ENCODE measurements at places on chromosomes 6 and 20.

DNA sequence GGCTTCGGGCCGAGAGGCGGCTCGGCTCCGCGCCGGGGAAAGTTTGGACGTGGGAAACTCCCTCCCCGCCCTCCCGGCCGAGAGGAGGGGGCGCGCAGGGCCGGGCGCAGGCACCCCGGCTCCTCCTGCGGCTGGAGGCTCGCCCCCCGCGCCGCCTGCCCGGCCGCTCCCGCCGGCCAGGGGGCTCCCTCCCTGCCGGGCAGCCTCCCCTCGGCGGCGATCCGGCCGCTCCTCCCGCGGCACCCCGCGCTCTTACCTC lies 370 bp downstream of the CDH22 start:
- no peak for DNase-seq

DNA sequence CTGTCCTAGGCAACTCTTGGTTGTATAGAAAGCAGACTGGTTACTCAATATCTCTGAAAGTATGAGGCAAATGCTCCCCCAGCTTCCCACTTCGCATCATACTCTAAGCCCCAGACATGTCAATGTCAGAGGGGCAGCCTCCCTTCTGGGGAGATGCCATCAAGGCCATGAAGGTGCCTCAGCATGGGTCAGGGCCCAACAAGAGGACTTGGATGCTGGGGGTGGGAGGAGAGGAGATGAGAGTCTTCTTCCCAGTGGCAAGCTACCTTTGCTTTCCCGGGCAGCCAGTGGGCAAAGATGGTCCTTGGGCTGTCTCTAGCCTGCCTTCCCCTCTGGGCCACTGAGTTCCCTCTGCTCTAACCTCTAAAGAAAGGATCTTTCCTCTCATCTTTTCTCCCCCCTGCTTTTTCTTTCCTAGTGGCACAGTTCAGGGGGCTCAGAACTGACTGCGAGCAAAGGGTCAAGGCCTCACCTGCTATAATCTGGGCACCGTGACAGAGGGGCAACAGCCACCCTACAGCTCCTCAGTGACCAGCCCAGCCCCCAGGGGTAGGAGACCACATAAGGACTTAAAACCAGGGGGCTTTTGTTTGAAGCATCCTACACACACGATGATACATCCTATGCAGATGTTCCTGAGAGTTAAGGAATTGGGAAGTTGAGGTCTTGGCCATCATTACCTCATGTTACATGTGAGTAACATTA lies 26.2 kb downstream of the MOCS1 start:
- no peak for DNase-seq

DNA sequence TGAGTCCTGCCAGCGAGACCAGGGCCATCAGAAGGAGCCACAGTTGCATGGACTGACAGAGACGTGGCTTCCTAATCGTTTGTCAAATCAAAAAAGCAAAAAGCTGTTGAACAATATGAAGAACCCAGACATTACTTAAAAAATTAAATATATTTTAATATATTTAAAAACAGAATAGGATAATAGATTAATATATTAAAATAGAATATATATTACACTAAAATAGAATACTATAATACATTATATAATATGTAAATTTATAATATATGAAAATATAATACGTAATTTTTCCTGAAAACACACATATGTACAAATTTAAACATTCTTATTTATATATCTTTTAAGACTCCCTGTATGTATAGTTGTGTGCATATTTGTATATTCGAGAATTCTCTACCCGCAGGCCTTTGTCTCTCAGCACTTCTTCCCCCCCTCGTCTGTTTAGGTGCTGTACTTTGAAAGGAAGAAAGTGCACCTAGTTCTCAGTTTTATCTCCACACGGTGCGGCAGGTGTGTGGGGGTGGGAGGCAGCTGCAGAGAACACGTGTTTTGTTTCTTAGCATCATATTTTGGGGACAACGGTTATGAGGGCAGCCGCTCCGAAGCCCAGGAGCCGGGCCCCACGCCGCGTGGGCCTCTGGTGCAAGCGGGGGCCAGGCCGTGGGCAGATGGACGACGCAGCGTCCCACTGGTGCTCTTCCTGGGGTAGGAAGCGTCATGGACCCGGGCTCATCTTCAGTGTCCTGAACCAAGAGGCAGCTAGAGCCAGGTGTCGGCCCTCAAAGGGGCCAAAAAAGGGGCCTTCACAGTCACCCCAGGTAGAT lies 72.2 kb upstream of the MPC1 start:
- DNase-seq = no peak

- no peak for DNase-seq
Measured at GRCh38 chr20:14921513-14921912, 584.1 kb upstream of the FLRT3 start.

DNA sequence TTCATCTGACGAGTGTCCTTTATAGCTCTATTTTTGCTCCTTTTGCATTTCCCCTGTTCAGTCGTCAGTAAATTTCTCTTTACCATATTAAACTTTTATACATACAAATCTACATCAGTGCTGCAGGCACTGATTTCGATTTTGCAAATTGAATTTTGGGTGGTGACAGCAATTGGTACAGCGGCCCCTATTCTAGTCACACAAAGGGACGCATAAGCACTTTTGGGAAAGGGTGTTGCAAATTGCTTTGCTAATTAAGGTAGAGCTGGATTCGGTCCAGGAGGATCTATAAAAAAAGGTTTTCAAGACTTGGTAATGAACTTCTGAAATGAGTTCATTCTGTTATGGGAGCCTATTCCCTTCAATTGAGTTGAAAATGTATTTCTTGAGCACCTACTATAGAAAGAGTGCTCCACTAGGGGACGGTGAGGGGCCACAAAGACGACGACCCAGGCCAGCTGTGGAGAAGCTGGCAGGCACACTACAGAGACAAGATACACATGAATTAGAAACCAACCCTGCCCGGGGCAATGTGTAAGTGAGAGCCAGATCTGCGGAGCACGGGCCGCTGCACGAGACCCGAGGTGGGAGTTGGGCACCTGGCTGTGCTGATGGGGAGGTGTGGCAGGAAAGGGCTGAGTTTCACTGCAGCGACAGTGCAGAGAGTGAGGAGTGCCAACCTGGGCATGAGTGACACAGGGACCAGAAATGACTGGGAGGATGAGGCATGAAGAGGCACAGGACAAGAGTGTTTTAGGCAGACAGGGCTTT lies 5.4 kb downstream of the UQCC2 start:
- DNase-seq = no peak

DNA sequence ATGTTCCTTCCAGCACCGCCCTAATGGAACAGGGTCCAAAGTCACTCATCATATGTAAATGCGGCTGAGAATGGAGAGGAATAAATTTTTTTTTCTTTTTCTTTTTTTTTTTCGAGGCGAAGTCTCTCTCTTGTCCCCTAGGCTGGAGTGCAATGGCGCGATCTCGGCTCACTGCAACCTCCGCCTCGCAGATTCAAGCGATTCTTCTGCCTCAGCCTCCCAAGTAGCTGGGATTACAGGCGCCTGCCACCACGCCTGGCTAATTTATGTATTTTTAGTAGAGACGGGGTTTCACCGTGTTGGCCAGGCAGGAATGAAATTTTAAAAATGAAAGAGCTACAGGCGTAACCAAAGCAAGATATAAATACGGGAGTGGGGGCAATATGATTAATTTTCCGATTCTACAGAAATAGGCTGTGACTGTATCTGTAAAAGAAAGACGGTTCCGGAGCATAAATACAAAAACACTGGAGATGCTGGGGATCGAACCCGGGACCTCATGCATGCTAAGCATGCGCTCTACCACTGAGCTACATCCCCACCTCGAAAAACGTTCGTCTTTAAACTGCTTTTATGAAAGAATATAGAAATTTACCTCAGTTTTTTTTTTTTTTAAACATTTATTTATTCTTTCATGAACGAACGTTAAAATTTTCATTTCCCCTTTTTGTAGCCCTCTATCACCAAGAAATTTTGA lies 132.2 kb downstream of the GPX5 start:
- no peak for DNase-seq

- DNase-seq = no peak
Measured at GRCh38 chr20:62164879-62165761, 17.7 kb upstream of the MTG2 start.

DNA sequence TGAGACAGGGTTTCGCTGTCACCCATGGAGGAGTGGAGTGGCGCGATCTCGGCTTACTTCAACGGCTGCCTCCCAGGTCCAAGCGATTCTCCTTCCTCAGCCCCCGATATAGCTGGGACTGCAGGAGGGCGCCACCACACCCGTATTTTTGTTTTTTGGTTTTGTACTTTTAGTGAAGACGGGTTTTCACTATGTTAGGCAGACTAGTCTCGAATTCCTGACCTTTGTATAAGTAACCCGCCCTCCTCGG lies 115.4 kb upstream of the BTN3A2 start:
- DNase-seq = no peak

DNA sequence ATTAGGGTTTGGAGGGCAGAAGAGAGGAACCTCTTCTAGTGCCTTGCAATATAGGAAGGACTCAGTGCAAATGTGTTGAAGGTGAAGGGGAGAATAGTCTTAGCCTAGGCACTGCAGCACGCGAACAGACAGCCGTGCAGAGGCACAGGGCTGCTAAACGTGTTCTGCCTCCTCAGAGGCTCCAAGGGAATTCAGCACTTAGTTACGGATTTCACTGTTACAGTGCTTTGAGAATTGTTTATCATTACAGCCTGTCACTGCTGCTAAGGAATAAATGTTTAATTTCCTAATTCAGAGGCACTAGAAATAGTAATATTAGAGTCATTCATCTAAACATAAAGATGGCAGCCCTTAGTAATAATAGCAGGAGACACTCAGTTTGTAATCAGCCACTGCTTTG lies 116.4 kb upstream of the SLC22A16 start:
- DNase-seq = no peak

- DNase-seq = no peak
Measured at GRCh38 chr6:129835691-129836090, 25.4 kb downstream of the TMEM244 start.

GRCh38 chr20:46332373-46333160 lies 24.3 kb upstream of the CDH22 start:
- no peak for DNase-seq

GRCh38 chr6:33737267-33738026 lies 9.3 kb downstream of the IP6K3 start:
- DNase-seq = no peak

GRCh38 chr6:31898383-31899011 lies 999 bp upstream of the EHMT2 start:
- no peak for DNase-seq

DNA sequence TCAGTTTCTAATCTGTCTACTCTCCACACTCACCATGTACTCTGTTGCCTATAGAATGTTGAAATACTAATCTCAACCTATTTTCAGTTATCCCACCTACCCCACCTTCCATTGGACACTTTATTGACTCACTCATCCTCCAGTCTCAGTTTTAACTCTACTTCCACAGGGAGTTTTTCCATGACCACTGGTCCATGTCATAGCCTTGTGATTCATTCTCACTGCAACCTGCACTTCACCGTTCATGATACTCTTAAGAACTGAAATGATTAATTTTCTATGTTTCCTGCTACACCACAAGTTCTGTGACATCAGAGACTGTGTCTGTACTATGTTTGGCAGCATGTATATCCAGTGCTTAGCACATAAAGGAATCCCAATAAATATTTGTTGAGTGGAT lies 122.8 kb upstream of the HSF2 start:
- DNase-seq = no peak

DNA sequence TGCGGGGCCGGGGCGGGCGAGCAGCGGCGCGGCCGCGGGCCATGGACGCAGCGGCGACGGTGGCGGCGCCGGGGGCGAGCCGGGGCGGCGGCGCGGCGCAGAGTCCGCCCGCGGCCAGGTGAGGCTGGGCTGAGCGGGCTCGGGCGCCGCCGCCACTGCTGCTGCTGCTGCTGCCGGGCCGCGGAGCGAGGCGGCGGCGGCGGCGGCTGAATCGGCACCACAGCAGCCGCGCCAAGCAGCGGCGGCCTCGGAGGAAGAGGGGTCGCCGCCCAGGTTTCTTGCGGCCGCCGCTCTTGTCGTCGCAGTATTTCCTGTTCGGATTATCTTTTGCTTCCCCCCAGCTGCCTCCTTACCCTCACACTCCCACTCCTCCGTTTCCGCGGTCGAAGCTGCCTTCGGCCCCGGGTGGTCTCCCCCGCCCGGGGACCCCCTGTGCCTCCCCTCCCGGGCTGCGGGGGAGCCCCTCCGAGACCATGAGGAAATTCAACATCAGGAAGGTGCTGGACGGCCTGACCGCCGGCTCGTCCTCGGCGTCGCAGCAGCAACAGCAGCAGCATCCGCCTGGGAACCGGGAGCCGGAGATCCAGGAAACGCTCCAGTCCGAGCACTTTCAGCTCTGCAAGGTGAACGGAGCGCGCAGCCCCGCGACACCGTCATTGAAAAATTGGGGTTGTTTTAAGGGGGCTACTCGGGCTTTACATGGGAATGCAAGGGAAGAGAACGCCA lies at the start of gene STXBP5:
Gene STXBP5, plus strand, starts transcription at position 358 of the 726 bp plus-strand sequence. Its CDS starts 116 bp downstream, at position 474.
- peak; percentile 20 for DNase-seq

DNA sequence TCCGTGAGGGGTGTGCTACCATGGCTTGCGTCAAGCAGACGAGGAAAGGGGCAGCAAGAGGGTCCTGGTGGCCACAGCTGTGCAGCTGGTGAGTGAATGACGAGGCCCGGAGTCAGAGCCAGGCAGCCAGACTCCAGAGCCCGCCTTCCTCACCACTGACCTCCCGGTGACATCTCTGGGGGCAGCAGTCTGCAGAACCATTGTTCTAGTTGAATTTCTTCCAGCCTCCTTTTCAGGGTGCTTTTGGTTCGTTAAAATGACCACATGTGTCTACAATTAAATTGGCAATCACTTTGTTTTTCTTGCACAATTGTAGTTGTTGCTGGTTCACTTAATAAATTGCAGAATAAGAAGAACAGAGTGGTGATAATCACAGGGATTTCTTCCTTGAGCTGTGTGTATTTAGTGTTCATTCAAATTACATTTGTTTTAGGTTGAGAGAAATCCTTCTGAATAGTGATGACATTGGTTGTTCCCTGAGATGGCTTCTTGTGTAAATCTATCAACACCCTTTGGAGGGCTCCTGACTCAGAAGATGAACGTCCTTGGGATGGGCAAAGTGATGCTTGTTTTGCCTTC lies 96.4 kb downstream of the TULP4 start:
- DNase-seq = no peak

GRCh38 chr6:14075095-14075503 lies 42.5 kb upstream of the CD83 start:
- DNase-seq = no peak

- no peak for DNase-seq
Measured at GRCh38 chr20:12970372-12970821, 38.4 kb upstream of the SPTLC3 start.

GRCh38 chr6:130869681-130870080 lies 42.5 kb downstream of the SMLR1 start:
- DNase-seq = no peak

Data from T-cell (primary cell).